ENCODE measurements at places on chromosomes 13 and 19.
A peak's percentile ranks its signal among the peaks of the same experiment; 100 is the strongest.

DNA sequence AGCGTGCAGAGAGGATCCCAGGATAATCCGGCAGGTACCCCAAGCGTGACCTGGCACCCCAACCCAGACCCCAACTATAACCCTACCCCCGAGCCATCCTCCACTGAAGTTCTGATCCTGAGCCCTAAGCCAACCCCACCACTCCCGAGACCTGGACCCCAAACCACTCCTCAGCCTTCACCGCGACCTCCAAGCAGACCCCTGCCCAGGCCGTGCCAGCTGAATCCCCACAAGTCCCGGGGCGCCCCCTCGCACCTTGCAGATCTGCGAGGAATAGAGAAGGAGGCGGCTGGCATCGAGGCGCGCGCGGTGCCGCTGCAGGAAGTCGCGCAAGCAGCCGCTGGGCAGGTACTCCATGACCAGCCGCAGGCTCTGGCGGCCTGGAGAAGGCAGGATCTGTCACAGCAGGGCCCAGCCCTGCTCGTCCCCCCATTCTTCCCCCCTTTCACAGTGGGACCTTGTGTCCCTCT, 10.1 kb upstream of the INSL3 start:
- DNase-seq = no peak

DNA sequence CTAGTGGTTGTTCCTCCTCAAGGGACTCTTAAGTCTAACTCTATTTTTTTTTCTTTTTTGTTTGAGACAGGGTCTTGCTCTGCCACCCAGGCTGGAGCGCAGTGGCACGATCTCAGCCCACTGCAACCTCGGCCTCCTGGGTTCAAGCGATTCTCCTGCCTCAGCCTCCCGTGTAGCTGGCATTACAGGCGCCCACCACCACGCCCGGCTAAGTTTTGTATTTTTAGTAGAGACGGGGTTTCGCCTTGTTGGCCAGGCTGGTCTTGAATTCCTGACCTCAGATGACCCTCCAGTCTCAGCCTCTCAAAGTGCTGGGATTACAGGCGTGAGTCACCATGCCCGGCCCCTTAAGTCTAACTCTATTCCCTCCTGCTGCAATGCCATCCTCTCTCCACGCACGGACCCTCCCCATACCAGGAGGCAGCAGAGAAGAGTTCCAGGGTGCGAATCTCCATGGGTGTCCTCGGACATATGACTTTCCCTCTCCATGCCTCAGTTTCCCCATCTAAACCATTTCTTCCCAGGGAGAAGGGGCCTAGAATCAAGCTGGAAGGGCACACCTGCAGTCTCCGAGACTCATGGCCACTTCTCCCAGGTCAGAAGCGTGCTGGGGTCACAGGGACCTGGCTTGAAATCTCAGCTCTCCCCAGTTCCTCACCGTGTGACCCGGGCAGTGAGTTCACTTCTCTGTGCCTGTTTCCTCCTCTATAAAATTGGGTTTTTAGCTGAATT, 6.0 kb upstream of the BCL3 start:
- DNase-seq = peak; percentile 59

DNA sequence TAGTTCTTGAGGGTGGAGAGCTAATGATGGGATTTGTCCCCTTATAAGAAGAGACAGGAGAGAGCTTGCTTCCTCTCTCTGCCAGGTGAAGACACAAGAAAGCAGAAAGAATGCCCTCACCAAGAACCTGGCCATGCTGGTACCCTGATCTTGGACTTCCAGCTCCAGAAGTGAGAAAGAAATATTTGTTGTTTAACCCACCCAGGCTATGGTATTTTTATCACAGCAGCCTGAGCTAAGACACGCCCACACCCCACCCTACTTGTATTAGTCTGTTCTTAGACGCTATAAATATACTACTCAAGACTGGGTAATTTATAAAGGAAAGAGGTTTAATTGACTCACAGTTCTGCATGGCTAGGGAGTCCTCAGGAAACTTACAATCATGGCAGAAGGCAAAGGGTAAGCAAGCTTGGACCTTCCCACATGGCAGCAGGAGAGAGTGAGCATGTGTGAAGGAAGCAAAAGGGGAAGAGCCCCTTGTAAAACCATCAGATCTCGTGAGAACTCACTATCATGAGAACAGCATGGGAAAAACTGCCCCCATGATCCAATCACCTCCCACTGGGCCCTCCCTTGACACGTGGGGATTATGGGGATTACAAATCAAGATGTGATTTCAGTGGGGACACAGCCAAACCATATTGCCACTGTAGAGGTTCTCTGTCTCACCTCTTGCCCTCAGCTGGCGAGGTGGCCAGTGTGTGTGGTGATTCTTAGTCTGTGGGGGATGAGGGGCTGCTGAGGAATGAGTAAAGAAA, 57.4 kb upstream of the RCBTB2 start:
- no peak for DNase-seq

GRCh38 chr19:12913851-12914690, 5.0 kb downstream of the SYCE2 start:
- peak; percentile 67 for DNase-seq

DNA sequence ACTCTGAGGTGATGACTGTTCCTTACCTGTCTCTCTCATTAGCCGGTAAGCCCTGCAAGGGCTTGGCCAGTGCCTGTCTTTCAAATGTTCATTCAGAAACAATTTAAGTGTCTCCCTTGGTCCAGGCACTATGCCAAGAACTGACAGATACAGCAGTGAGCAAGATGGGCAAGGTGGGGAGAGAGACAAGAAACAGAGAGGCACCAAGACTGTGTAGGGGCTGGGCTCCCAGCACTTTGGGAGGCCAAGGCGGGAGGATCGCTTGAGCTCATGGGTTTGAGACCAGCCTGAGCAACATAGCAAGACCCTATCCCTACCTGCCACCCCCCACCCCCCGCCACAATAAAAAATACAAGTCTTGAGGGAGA, 1.3 kb upstream of the CCNE1 start:
- DNase-seq = peak; percentile 68

- no peak for DNase-seq
Measured at GRCh38 chr13:48010698-48011097, 9.6 kb upstream of the SUCLA2 start.

Measured in thyroid gland (tissue), 4 donors.